ENCODE measurements at places on chromosomes 6 and 20. TPM values are rescaled to one million over a fixed set of nuclear protein-coding genes. Genes with fewer than 3 reads are reported as not detected.
A peak's percentile ranks its signal among the peaks of the same experiment; 100 is the strongest.

DNA sequence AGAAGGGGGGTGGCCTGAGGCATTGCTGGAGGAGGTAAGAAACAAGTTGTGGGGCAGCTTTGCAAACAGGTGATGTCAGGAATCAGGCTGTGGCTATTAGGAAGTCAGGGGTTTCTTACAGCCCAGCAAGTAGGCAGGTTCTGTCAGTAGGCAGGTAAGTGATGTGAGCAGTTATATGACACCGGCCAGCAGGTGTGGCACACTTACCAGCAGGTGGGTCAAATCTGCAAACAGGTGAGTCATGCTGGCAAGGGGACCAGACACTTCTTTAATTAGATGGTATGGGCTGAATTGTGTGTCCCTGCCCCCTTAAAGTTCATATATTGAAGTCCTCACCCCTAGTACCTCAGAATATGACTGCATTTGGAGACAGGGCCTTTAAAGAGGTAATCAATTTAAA lies 16.4 kb upstream of the ENPP4 start:
- ATAC-seq: no peak

- no peak for ATAC-seq
These were observed 73.2 kb downstream of the CDYL start for GRCh38 chr6:4849226-4850022.

CLIC5 gene
- 10.7 TPM for total RNA-seq

DNA sequence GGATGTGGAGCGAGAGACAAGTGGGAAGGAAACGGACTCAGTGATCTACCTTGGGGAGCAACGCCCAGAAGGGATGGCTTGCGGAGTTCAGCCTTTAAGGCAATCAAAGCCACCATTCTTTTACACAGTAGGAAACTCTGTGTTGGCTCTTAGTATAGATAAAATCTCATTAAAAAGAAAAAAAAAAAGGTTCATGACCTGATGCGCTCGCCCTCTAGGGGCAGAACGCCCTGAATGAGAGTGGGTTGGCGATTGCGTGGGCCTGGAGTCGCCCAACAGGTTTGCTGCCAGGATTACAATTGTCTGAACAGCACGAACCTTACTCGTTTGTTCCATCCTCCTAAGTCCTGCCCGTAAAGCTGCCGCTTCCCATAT lies 1.2 kb downstream of the TPD52L1 start:
- ATAC-seq: no peak

ARFGEF3 gene
- total RNA-seq: 3.6 TPM

DNA sequence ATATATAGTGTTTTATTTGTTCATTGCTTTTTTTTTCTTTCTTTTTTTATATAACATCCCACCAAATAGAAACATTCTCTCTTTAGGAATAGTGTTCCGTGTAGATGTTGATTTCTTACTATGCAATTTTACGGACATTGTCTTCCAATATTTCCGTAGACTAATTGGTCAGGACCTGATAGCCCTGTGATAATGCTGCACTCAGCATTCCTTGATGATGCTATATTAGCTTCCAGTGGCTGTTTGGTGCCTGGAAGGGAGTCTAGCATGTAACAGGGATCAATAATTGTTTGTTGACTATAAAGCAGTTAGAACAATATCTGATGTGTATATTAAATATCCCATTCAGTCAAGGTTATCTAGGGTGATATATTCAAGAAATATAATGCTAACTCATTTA lies 6.7 kb upstream of the OR2W1 start:
- ATAC-seq: no peak

DNA sequence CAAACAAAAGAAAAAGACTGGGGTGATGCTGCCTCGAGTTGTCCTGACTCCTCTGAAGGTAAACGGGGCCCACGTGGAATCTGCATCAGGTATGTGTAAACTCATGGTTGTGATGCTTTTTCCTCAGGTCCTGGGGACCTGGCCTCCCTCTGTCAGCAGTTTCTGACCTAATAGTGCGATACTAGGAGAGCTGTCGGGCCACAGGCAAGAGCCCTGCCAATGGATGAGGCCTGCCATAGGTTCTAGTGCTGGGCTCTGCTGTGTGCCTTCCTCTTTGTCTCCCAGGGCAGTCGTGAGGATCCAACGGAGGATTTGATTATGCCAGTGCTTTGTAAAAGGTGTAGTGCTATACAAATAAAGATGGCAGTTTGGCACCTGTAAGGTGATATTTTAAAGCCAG lies 71.2 kb downstream of the ASXL1 start:
- ATAC-seq: no peak

LPA gene
- total RNA-seq: not detected

- ATAC-seq: peak; percentile 35
These were observed 50.9 kb downstream of the DEK start for GRCh38 chr6:18213439-18213838.

DNA sequence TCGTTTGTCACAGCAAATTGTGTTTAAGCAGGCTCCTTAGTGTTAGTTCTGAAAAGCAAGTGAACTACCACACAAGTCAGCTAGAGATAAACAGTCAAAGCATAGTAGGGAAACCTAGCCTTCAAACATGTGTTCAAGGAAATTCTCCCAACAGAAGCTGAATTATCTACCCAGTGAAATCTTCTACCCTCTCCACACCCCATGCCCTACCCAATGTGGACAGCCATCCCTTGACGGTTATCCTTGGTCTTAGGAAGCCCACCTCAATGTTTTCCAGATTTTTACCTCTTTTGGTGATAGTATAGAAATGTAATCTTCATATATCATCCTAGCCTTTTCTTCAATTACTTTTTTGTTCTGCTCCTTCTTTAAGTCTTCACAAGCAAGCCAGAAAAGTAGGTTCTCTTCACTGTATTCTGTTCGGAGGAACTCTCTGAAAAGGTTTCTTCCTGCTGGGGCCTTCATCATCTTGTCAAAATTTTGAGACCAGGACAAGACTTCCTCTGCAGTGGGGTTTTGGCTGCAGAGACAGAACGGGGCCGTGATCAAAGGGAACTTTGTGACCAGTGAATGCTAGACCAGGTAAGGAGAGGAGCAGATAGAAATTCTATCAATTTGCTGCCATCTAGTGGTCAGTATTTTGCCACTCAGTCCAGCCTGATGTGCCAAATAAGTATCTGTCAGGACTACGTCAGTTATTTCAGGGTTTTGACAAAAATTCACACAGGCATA lies 21.6 kb upstream of the MTRF1L start:
- peak; percentile 90 for ATAC-seq

ENPP4 gene
- total RNA-seq: 9.1 TPM

EPPIN gene
- total RNA-seq: not detected

DNA sequence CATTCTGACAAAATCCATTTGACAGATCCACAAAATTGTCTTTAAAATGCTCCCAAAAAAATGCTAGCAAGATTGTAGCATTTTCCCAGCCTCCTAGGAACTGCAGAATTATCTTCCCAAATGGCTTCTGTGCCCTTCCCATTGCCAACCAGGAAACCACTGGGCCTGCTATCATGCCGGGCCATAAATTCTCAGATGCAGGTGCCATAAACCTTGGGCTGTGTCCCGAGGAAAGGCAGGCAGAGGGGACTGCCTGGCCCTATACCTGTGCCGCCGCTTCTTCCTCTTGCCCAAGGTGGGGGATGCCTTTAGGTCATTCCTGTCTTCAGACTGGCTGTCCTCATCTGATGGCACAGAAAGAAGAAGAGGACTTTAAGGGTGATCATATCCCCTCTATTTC lies 2.8 kb downstream of the VSX1 start:
- ATAC-seq: no peak

DNA sequence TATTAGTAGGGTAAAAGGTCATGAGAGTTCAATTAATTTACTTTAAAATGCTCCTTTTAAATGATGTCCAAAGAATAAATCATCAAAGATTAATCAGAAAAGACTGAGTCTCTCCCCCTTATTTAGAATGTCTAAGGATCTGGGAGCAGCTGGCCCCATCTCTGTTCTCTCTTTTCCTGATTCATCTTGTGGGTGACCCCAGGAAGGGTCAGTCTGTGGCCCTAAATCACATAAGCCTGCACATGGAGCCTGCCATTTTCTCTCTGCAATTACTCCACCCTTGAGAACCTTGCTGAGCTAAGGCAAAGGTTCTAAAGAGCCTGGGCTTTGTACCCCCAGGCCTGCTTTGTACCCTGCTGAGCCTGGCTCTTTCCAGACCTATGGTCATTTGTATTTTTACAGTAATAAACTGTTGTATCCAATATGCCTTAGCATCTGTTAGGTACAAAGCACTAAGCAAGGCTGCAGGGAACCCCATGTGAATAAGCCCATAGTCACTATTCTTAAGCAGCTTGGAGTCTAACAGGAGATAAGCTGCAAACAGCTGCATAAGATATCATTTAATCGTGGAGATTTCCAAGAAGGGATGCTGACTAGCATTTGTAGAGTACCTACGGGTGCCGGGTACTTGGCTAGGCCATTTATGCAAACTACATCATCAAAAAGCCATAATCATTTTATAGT lies 431.0 kb upstream of the MARCKS start:
- ATAC-seq: no peak

ME1 gene
- 0.32 TPM for total RNA-seq

GRCh38 chr6:43075670-43076463 lies at the start of gene PTK7:
TSS of gene PTK7 (plus strand) at chr6:43076314. CDS start at chr6:43076489, 175 bp downstream.
- peak; percentile 47 for ATAC-seq
